ENCODE measurements at places on chromosomes 12 and 14.

GRCh38 chr12:131269551-131269950, 315.8 kb downstream of the ADGRD1 start:
- DNase-seq, result no peak

- DNase-seq, result no peak
Observed at GRCh38 chr14:97251491-97252155, 454.4 kb downstream of the VRK1 start.

DNA sequence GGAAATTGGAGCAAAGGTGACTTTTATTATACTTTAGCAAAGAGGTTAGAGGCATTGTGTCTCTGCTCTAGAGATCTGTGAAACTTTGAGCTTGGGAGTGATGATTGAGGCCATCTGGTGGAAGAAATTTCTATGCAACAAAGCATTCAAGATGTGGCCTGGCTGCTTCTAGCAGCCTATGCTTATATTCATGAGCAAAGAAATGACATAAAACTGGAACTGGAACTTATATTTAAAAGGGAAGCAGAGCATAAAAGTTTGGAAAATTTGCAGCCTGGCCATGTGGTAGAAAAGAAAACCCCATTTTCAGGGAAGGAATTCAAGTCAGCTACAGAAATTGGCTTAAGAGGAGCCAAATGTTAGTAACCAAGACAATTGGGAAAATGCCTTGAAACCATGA, 70.4 kb downstream of the SDR9C7 start:
- no peak for DNase-seq

DNA sequence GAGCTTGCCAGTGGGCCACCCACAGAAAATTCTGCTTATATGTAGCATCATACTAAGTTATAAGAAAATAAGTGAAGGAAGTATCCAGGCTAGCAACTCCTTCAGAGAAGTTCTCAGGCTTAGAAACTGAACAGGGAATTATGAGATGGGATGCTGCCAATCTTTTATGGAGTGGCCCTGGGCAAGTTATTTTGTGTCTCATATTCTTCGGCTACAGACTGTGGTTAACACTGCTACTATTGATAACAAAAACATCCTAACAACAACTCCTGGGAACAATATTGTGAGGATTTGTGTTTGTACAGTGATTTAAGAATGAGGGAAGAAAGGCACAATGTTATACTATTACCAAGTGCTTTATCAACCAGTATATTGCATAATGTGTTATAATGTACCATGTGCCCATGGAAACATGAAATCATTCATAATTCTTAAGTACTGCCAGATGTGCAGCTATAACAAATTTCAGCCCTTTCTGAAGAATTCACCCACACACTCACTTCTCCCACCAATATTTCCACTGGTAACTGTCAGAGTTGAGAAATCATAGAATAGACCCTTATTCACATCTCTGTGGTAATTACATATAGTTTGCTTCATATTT, 113.3 kb upstream of the SOX5 start:
- DNase-seq, result no peak

- no peak for DNase-seq
Observed at GRCh38 chr12:68612697-68613096, 2.0 kb downstream of the RAP1B start.

DNA sequence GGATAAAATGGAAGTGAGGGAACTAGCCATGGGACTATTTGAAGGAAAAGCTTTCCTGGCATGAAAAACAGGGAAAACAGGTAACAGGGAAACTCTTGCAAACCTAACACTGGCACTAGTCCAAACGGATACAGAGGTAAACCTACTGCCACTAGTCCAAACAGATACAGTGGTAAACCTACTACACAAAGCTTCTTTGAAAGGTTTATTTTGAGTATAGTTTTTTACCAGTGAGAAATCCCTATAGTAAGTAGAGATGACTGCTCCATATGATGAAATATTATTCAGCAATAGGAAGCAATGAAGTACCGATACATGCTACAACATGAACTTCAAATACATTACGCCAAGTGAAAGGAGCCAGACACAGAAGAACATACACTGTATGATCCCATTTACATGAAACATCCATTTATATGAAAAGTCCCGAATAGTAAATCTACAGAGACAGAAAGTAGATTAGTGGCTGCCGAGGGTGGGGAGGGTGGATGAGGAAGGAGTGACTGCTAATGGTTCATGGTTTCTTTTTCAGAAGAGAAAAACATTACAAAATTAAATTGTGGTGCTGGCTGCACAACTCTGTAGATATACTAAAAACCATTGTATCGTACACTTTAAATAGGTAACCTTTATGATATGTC, 25.5 kb downstream of the SPTLC2 start:
- no peak for DNase-seq

- DNase-seq, result no peak
Observed at GRCh38 chr12:89177802-89178395, 174.4 kb downstream of the DUSP6 start.

- DNase-seq, result peak; percentile 60
Observed at GRCh38 chr12:94561943-94562411, 88.4 kb downstream of the TMCC3 start.

DNA sequence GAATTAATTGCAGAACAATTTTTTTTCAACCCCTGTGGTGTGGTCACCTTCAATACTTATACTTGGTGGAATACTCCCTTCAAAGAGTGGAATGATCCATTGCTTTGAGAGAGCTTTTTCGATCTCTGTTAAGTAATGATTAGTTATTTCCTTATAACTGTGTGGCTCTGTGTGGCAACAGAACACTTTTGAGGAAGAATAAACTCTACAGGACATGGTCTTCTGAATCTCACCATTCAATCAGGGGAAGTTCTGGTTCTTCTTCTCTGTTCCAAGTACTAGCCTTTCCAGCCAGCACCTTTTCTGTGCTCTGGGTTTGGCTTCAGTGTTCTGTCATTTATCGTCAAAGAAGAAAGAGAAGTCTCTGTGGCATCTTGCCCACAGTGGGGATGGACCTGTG, 369.2 kb downstream of the ZFP36L1 start:
- DNase-seq, result no peak

DNA sequence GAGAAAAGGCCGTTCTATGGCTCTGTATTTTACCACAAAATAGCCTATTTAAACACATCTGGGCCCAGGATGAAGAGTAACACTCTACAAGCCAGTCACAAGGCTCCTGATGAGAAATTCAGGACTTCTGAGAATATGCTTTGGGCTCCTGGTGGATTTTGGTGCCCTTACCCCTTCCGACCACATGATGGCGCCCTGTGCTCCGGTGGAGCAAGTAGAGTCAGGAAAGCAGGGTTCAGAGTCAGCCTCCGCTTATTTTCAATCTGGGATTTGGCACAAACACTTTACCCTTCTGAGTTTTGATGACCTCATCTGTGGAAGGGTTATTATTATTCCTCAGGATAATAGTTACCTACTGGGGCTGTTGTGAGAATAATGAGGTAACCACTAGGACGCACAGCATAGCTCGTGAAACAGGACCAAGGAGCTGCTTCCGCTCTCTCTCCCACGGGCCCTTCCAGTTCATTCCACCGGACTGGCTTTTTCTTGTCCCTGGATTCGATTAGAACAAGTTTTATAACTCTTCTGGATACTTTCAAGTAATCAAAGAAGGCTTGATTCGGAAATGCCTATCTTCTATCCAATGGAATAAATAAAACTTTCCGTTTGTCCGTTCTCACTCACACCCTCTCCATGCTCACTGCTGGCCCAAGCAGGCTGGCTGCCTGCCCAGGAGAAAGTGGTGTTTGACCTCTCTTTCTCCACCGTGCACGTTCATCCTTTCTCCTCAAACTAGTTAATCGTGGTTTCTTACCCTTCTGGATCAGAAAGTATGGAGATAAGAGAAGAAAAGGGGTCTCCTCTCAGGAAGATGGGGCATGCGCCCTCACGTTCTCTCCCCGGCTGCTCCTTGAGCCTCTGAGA, 104.6 kb downstream of the GALC start:
- peak; percentile 26 for DNase-seq

DNA sequence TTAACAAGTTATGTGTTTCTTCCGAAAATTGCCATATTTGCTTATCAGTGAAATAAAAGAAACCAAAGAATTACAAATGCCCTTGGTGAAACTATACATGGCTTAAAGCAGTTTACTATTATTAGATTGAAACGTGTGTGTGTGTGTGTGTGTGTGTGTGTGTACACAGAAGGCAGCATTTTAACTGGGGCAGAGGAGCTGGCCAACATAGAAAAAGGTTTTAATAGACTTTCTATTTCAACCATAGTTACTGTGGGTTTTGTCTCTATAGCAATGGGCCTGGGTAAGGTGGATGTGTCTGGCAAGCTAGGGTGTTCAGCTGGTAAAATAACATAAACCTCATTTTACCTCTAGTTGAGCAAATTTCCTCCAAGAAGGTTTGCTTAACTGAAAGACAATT, 6.5 kb downstream of the PRICKLE1 start:
- DNase-seq, result no peak

DNA sequence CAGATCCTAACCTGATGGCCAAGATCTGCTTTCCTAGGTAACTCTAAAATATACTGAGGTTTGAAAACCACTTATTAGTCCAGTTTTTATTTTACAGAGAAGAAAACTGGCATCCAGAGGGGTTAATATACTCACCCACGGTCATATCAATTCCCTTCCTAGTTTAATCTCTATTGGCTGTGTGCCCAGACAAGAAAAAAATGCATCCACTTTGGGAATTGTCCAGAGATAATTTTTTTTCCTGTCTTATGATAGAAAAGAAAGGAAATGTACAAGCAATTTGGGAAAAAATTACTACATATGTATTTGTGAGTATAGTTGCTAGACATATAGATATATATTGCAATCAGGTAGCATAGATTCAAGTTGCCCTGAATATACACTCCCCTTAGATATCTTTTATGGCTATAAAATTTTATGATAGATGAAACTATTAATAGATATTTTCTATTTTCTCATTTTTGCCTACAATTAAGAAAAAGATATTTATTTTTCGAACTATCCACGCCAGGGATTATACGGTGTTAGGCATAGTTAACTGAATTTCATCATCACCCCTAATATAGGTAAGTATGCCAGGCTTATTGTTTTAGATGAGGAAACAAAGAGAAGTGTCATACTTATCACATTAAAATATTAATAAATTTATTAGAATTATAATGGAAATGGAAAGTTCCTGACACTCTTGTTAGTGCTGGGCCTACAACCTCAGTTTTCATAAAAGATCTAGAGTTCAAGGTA, 100.5 kb upstream of the SLC38A2 start:
- DNase-seq, result no peak

DNA sequence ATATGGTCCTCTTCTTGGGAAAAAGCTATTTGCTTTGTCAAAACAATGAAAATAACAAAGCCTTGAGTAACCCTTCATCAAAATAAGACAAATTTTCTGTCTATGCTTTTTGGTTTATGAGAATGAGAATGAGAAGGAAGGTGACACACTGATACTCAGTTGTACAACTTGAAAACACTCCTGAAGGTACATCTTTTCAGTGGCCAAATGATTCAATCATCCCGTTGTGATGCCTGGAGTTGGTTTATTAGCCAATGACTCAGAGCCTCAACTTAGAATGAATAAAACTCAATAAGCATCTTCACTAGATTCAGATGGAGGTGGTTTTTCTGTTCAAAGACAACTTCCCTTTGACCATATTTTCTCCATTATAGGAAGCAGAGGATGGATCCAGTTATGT, 7.8 kb upstream of the CALM1 start:
- DNase-seq, result no peak

GRCh38 chr12:21771311-21771710, 3.2 kb downstream of the KCNJ8 start:
- no peak for DNase-seq

DNA sequence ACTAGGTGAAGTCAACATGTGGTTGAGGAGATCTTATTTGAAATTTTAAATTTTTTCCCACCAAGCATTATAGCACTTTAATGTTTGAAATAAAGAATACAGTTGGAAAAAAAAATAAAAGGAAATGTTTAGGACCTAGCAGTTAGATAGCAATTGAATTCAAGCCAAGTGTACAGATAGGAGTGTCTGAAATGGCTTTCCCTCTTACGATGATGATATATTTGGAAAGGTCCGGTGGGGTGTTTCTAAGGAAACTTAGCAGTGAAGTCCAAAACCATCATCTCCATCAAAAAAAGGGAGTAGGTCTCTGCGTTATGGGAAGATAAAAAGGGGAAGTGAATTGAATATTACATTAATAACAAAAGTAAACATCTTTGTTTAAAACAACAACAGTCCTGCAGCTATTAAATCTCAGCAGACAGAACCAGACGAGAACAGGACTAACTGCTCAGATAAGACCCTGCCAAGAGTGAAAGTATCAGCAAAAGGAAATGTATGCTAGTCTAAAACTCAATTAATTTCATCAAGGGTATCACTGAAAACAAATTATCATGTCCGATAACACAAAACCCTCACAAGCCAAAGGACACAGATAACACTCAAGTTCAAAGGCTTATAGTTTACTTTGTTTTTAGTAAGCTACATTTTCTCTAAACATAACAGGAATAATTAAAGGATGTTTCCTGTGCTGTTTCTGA, 242.0 kb downstream of the BMP4 start:
- no peak for DNase-seq

- no peak for DNase-seq
Observed at GRCh38 chr12:58819985-58820384, 100.3 kb downstream of the LRIG3 start.

DNA sequence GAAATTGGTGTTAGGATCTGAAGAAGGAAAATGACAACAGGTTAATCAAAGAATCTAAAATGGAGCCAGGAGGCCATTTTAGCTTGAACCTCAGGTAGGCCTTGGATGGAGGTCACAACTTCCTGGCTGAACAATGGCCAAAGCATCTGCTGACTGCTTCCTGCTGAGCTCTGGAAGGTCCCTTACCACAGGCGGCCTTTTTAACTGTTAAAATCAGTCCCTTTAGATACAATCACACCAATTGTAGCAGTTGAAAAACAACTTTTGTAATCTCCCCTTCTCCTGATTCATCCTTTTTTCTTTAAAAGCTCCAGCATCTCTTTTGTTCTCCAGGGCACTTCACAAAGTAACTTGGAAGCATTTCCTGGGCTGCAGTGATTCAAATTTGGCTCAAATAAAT, 388.8 kb downstream of the PDZRN4 start:
- DNase-seq, result no peak

GRCh38 chr14:104933746-104934733, 9.4 kb downstream of the PLD4 start:
- DNase-seq, result peak; percentile 27

- DNase-seq, result no peak
Observed at GRCh38 chr12:118060301-118061010, 523 bp downstream of the WSB2 start.

- peak; percentile 57 for DNase-seq
Observed at GRCh38 chr12:122166422-122167349, 7.3 kb downstream of the IL31 start.

GRCh38 chr12:67364228-67364627, 95.1 kb downstream of the CAND1 start:
- no peak for DNase-seq

GRCh38 chr12:13680916-13681315, 300.5 kb downstream of the GRIN2B start:
- no peak for DNase-seq

DNA sequence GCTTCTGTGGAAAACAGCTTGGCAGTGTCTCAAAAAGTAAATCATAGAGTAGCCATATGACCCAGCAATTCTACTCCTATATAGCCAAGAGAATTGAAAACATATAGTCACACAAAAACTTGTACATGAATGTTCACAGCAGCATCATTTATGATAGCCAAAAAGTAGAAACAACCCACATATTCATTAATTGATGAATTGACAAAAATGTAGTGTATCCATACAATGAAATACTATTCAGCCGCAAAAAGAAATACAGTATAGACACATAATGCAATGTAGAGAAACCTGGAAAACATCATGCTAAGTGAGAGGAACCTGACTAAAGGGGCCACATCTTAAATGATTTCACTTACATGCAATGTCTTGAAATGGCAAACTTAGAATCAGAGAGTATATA, 326.6 kb downstream of the KCNH5 start:
- no peak for DNase-seq

GRCh38 chr14:73462048-73462715, 3.8 kb upstream of the NUMB start:
- no peak for DNase-seq

Measured in GM20000 (cell line).